ENCODE measurements at places on chromosomes 1 and 21.

GRCh38 chr1:9689971-9690381 is 38.4 kb downstream of the PIK3CD start:
- DNase-seq: peak; percentile 85

DNA sequence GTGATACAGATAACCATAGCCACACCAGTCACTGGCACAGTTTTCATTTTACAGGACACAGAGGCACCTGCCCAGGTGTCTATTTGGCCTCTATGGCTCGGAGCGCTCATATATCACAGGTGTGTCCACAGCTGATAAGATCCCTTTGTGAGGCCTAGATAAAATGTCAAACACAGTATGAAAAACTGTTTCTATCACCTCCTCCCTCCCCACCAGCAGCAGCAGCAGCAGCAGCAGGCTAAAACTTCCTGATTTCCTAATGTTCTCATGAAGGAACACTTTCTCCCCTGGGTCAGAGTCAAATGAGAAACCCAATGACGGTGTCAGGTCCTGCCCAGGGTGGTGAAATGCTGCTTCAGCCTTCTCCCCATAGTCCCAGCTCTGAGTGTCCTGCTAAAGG is 24.4 kb downstream of the ELAPOR1 start:
- no peak for DNase-seq

GRCh38 chr1:7187112-7187493 is 401.8 kb downstream of the CAMTA1 start:
- DNase-seq: no peak

GRCh38 chr1:242212401-242212800 is 213.5 kb upstream of the MAP1LC3C start:
- DNase-seq: peak; percentile 87

DNA sequence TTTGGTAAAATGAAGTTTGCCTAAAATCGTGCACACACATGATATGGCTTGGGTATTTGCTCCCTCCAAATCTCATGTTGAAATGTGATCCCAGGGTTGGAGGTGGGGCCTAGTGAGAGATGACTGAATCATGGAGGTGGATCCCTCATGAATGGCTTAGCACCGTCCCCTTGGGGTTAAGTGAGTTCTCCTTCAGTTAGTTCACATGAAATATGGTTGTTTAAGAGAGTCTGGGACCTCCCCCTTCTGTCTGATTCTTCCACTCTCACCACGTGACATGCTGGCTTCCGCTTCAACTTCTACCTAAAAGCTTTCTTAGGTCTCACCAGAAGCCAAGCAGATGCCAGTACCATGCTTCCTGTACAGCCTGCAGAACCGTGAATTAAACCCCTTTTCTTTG is 58.4 kb downstream of the SIPA1L2 start:
- no peak for DNase-seq

DNA sequence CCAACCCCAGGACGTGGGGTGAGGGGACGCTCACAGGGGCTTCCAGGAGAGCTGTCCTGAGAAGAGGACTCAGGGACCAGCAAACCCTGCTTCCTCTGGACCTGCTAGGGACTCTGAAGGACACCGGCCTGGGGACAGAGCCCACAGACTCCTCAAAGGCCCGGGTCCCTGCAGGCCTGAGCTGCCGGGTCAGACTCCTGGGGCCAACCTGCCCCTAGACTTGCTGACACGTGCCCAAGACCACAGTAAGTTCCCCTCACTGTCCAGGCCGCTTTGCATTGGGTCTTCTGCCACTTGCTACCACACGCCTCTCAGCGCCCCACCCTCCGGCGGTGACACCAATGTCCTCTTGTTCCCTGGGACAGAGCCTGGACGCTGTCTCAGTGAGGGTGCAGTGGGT is 106.6 kb upstream of the IFFO2 start:
- no peak for DNase-seq

DNA sequence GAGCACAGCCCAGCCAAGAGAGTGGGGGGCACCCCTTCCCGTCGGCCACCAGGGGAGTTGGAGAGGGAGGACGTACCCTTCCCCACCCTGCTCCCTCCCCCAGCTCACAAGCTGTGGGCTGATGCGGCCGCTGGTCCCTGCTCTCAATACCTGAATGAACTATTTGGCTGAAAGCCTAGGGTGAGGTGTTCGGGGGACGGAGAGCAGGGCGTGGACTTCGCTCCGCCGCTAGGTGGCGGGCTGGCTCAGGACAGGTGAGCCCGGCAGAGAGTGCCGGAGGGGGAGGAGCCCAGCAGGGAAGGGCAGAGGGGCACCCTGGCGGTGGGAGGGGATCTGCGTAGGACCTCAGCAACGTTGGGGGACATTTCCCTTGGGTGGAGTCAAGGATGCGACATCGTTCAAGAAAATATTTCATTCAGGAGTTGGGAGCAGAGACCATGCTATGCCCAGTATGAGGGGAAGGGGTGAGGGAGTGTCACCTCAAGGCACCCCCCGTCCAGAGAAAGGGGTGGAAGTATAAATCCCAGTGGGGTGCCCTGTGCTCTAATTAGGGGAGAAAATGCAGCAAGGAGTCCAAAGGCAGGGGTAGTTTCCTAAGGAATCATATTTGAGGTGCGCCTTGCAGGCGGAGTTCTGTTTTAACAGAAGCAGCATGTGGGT is 12.0 kb upstream of the RHBG start:
- DNase-seq: peak; percentile 96

DNA sequence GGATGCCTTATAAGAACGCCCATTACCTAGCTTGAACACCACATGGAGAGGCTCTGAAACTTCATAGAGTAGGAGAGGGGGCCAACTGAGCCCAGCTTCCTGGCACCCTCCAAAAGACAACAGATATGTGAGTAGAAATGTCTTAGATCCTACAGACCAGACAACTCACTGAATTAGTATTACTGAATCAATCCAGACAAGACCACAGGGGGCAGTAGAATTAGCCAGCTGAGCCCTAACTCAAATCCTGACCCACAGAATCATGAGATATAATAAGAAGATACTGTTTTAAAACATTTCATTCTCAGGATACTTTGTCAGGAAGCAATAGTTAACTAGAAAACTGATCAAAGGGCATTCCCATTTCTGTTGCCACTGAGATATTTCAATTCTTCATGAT is 45.8 kb upstream of the C1orf21 start:
- DNase-seq: no peak

GRCh38 chr1:117932576-117932975 is 3.0 kb downstream of the WDR3 start:
- no peak for DNase-seq

DNA sequence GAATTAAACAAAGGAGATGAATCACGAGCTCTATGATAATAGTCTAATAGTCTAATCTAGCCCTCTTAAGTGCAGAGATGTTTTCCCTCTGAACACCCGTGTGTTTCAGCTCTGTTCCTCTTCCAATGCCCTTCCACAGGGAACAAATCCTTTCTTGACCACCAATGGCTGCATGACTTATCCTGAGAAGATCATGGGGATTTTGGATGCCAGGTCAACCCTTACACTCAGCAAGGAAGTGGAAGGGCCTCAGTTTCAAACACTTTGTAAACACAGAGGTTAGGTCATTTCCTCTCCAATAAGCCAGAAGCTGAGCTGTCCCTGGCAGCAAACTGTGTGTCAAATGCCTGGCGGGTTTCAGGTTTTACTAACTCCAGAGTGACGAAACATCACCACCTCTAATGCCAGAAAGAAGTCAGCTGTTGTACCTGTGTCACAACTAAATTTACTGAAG is 200.0 kb downstream of the GABPA start:
- no peak for DNase-seq

- peak; percentile 95 for DNase-seq
These were observed 7.9 kb upstream of the TNNT2 start for GRCh38 chr1:201385299-201385891.

DNA sequence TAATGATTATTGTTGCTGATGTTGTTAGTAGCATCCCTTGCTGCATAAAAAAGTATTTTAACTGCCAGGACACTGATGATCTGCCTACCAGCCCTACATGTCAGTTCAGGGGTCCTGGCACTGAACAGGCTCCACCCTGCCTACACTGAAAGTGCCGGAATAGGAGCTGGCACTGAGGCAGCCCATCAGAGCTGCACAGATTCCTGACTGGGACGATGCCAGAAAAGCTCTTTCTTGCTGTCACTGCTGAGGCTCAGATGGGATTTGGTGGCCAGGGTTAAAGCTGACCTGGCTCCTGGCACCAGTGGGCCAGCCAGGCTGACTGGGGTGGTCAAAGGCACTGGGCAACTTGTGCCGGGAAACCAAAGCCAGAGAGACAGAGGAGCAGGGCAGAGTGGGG is 6.2 kb upstream of the DISP3 start:
- DNase-seq: no peak

All from endodermal cell (in vitro differentiated cells).